ENCODE measurements at places on chromosomes 6 and 20. TPM values are rescaled to one million over a fixed set of nuclear protein-coding genes. Genes with fewer than 3 reads are reported as not detected.
A peak's percentile ranks its signal among the peaks of the same experiment; 100 is the strongest.

DNA sequence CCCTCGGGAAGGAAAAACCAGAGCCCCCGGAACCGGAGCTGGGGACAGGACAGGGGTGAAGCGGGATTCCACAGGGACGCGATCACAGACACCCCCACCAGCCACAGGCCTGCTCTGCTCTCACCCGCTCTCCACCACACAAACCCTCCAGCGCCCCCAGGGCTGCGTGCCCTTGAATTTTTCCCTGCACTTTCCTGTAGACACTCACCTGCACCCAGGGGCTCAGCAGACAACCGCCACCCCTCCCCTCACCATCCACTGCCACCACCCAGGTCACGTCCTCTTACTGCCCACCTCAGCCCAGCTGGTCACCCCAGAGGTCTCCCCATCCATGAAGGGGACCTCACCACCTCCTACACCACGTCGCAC lies 631 bp downstream of the ULBP2 start:
- H3K36me3 ChIP-seq = no peaks in the 10 kb centered on the region
- peaks cover 32% of the 10 kb centered on the region for H3K27me3 ChIP-seq
- peak overlapping the region; percentile 46 for H3K4me3 ChIP-seq
- DNase-seq = no peak

DNA sequence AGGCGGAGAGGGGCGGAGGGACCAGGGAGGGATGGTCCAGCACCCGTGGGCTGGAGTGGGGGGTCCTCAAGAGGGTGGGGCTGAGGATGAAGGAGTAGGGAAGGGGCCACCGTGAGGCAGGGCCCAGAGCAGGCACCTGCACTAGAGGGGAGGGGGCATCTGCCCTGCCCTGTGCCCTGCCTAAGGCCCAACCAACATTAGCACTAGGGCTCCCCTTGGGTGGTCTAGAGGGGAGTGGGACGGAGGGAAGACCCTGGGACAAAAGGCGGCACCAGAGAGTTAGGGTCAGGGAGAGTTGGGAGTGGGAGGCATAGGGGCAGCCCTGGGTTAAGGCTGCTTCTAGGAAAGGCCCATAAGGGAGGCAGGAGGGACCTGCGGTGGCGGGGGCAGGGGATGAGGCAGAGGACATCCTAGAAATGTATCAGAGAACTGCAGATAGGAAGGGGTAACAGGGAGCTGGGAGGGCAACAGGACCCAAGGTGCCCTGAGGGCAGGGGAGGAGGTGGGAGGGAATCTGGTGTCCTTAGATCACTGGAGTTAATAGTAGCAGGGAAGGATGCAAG lies 24.5 kb downstream of the HLA-F start:
- H3K4me1 ChIP-seq = peaks cover 21% of the 10 kb centered on the region
- H3K27ac ChIP-seq = no peak overlapping the region
- peaks cover 3% of the 10 kb centered on the region for H3K36me3 ChIP-seq
- H3K4me3 ChIP-seq = peak overlapping the region; percentile 89

DNA sequence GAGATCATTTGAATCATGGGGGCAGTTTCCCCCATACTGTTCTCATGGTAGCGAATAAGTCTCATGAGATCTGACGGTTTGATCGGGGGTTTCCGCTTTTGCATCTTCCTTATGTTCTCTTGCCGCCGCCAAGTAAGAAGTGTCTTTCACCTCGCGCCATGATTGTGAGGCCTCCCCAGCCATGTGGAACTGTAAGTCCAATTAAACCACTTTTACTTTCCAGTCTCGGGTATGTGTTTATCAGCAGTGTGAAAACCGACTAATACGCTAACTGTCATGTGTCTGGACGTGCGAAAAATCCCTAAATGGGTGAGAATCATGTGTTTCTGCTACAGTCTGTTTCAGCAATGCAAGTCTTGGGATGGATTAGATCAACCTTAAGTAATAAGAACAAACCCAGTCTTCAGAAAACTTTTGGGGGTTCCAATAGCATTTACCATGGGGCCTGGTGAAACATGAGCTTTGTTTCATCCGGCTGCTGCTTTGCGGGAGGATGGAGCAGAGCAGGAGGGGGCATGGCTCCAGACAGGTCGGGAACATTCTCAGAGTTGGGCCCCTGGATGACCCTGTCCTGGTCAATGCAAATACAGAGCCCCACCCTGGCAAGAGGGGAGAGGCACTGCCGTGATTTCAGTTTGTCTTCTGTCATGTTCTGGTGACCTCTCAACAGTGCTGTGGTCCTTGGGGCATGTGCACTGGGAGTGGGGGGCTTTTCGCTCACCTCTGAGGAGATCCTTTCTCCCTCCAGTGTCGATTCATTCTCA lies 41.5 kb downstream of the CTCFL start:
- H3K4me3 ChIP-seq = no peak overlapping the region
- no peak for DNase-seq
- no peak overlapping the region for H3K27ac ChIP-seq
- no peaks in the 10 kb centered on the region for H3K27me3 ChIP-seq

DNA sequence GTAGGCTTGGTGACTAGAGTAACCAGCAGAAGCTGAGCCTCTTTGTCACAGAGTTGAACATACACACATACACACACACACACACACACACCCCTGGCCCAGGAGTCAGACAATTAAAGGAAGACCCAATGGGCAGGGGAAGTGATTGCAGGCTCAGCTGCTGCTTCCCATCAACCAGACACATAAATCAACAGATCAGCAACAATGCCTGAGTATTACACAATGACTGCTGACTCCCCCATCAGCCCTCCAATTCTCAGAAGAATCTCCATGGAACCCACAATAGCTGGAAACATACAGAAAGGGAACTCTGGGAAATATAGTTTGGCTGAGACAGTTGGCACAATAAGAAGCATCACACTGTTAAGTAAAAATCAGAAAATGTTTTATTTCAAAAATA lies 270.4 kb upstream of the PLCB4 start:
- peaks cover 28% of the 10 kb centered on the region for H3K4me1 ChIP-seq
- H3K27me3 ChIP-seq = no peaks in the 10 kb centered on the region
- H3K27ac ChIP-seq = no peak overlapping the region
- no peak overlapping the region for H3K4me3 ChIP-seq
- DNase-seq = no peak

GRCh38 chr6:22892452-22892851 lies 323.1 kb downstream of the HDGFL1 start:
- peaks cover 8% of the 10 kb centered on the region for H3K4me1 ChIP-seq
- no peak for DNase-seq
- no peaks in the 10 kb centered on the region for H3K27me3 ChIP-seq

GRCh38 chr6:136860043-136860442 lies 37.7 kb downstream of the PEX7 start:
- H3K27ac ChIP-seq = no peak overlapping the region
- no peak for DNase-seq
- no peak overlapping the region for H3K4me3 ChIP-seq
- no peaks in the 10 kb centered on the region for H3K27me3 ChIP-seq
- no peaks in the 10 kb centered on the region for H3K36me3 ChIP-seq
- no peaks in the 10 kb centered on the region for H3K4me1 ChIP-seq

DNA sequence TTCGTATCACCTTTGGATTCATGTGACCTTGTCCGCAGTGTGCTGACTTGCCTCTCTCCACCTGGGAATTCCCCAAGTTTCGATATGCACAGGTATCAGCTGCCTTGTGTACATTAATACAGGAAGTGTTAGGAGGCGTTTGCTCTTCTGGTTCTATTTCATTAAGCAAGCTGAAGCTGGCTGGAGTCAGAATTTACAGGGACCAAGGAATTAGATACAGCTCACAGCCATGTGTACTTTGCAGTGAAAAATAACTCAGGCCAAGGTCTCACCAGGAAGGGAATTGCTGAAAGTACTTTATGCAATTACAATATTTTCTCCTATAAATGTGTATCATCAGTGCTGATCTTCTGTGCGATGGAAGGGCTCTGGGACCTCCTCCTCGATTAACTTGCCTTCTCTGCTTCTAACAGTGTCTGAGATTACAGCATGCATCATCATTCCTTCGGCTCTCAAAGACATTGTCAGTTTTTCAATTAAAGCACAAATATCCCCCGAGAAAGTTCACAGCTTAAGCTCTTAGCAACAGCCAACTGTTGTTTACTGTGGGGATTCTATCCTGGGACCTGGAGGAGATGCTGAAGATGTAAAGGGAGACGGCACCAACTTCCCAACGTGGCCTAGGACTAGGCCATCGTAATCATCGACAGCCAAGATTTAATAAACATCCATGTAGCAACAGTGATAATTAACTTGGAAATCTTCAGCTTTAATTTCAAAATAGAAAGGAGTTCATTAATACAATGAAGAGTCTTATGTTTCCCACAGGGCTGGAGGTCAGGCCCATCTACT lies 13.8 kb upstream of the TIAM2 start:
- no peaks in the 10 kb centered on the region for H3K4me1 ChIP-seq
- H3K27me3 ChIP-seq = no peaks in the 10 kb centered on the region
- no peak overlapping the region for H3K27ac ChIP-seq
- no peak overlapping the region for H3K4me3 ChIP-seq

DNA sequence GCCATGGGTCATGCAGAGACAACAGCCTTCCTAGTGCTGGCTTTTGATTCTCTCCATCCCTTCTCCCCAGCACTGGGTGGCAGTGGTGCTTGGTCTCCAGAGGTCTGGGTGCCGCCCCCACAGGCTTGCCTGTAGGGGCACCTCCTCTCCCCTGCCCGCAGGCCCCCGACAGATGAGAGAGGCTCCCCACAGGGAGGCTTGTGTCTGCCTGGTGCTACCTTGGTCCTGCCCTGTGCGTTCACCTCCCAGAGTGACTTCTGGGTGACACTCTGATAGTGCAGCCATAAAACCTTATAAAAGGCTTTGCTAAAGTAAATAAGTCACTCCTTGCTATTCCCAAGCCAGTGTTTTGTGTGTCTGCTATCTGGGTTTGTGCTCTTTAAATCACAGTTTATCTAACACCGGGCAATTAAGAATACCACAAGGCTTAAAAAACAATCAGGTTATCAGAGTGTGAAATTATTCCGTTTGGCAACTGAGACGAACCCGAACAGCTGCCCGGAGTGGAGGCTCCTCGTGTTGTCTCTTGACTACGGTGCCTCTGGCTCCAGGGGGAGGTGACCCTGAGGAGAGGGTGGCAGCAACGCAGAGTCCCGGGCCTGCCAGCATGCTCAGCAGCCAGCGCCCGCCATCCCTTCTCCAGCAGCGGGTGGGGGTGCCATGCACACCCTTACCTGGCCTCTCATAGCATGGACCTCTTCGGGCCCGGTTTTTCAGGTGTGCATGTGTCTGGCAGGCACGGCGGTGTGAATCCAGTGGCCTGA lies 5.4 kb upstream of the C20orf204 start:
- H3K4me1 ChIP-seq = peaks cover 15% of the 10 kb centered on the region
- no peak overlapping the region for H3K27ac ChIP-seq
- DNase-seq = no peak
- no peak overlapping the region for H3K4me3 ChIP-seq
- H3K27me3 ChIP-seq = no peaks in the 10 kb centered on the region
- peaks cover 95% of the 10 kb centered on the region for H3K36me3 ChIP-seq

DNA sequence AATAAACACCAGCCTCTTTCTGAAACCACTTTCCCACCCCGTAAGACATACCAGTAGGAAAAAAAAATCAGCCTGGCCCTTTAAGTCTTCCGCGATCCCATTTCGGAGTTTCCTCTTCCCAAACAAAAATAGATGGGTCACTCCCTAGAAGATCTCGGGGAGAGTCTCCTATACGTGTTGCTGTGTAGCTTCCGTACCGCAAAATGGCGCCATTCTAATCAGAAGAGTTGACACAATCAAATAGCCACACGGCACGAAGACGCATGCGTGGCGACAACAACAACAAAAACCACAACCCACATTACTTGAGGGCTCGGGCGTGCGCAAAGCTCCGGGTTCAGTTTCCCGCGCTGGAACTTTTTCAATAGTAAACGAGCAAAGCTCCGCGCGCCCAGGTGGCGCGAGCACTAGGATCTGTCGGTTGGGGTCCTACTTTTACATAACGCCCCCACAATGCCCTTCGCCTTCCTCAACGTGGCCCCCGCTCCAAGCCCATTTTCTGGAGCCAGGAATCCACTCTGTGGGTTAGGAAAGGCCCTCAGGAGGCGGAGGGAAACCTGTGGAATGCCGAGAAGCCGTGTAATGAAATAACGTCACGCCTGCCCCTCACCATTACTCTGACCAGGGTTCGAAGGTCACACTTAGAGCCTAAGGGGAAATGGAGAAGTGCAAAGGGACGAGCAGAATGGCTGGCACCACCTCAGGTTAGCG lies at the start of gene GPANK1:
Gene GPANK1, minus strand, starts transcription at position 208 of the 711 bp plus-strand sequence. CDS start 519 bp downstream, outside the sequence.
- no peaks in the 10 kb centered on the region for H3K27me3 ChIP-seq
- peaks cover 63% of the 10 kb centered on the region for H3K4me1 ChIP-seq
- peak; percentile 97 for DNase-seq

- H3K27me3 ChIP-seq = no peaks in the 10 kb centered on the region
- no peaks in the 10 kb centered on the region for H3K4me1 ChIP-seq
- no peaks in the 10 kb centered on the region for H3K36me3 ChIP-seq
- H3K4me3 ChIP-seq = no peak overlapping the region
- DNase-seq = no peak
Measured at GRCh38 chr6:169604076-169604475, 97.8 kb downstream of the WDR27 start.

Gene GPR6
- not detected for polyA plus RNA-seq

Gene F13A1
- 14.1 TPM for polyA plus RNA-seq

Gene FAM209A
- 0.45 TPM for polyA plus RNA-seq

Gene NEURL2
- 1.8 TPM for polyA plus RNA-seq

Gene IRAK1BP1
- 1.8 TPM for polyA plus RNA-seq

Gene LY86
- polyA plus RNA-seq = 15.7 TPM

Gene SRC
- polyA plus RNA-seq = 64.3 TPM

All from sigmoid colon (tissue), 7 donors.